Fibroblast of skin of left biceps (primary cell): ENCODE measurements at places on chromosomes 13 and 19.

- DNase-seq: no peak
These were observed 4.9 kb downstream of the ARHGEF1 start for GRCh38 chr19:41887711-41888382.

- peak; percentile 25 for DNase-seq
These were observed 72.2 kb downstream of the DHRS12 start for GRCh38 chr13:51731759-51732158.

- no peak for DNase-seq
These were observed 34.7 kb upstream of the CASP14 start for GRCh38 chr19:15014579-15014978.

- no peak for DNase-seq
These were observed 23.4 kb upstream of the TBC1D4 start for GRCh38 chr13:75505327-75505726.

DNA sequence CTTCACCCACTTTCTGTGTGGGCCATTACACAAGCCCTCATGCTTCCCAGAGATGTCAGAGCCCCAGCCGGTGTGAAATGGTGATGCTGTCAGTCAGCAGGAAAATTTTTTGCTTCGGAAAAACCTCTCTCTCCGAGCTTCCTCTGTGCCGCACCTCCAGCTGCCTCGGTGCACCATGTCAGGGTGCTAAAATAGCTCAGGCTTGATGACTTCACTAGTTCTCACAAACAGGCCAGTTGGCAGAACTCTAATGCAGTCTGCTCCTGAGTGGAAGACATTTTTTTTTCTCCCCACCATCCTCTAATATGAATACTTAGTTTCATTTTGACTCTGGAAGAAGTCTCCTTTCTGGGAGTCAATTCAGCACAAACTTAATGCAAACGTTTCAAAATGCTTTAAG lies 71.3 kb downstream of the KLF12 start:
- DNase-seq: no peak

DNA sequence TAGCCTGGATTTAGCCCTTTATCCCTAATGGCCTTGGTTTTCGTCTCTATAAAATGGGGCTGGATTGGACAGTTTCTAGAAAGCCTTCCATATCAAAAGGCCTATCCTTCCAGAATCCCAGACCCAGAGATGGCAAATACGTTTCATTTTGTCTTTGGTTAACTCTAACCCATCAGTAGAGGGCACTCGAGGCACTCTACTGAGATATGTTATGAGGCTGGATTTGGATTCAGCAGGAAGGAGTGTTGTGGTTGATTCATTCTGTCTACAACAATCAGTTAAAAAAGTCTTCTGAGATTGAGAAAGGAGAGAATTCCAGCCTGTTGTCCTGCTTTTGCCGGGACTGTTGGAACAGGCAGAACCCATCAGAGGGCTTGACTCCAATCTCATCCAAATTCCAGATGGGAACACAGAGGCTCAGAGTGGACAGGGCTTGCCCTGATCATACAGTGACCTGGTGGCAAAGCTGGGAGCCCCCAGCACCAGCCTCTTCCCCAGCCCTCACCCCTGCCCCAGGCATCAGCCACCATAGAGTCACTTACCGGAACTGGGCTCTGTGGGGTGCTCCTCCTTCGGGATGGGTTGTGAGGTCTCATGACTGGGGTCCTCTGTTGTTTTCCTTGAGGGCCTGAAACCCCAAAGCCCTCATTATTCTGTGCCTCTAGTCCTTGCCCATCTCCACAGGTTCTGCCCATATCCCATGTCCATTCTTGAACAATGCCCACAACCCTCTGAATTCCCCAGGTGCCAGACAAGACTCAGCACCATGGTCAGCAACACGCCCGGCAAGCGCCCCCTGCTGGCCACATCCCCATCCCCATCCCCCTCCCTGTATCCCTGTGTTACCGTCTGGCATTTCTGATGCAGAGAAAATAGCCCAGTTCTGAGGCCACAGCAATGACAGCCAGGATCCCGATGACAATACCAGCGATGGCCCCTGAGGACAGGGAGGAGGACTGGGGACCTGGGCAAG lies 12.3 kb upstream of the ZNF180 start:
- DNase-seq: peak; percentile 6

DNA sequence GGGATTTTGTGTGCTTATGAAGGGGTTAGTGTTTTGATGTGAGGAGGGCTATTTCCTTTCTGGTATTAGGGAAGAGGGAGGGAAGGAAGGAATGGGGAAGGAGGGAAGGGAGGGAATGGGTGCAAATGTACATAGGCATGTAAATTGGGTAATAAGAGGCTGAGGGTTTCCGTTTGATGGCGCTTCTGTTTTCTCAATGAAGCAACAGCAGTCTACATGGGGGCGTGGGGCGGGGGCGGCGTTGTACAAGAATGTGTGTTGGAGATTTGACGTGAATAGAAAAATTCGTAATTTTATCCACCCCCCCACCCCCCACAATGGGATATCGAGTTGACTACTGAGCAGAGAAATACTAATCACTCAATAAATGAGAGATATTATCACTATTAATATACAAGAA lies 52.5 kb downstream of the PDS5B start:
- no peak for DNase-seq

- DNase-seq: peak; percentile 26
These were observed 3.6 kb upstream of the MYO1F start for GRCh38 chr19:8580710-8581281.

GRCh38 chr13:95387733-95388207 lies 86.5 kb upstream of the ABCC4 start:
- DNase-seq: no peak

- DNase-seq: no peak
These were observed 121.9 kb upstream of the GJB6 start for GRCh38 chr13:20353973-20354372.

DNA sequence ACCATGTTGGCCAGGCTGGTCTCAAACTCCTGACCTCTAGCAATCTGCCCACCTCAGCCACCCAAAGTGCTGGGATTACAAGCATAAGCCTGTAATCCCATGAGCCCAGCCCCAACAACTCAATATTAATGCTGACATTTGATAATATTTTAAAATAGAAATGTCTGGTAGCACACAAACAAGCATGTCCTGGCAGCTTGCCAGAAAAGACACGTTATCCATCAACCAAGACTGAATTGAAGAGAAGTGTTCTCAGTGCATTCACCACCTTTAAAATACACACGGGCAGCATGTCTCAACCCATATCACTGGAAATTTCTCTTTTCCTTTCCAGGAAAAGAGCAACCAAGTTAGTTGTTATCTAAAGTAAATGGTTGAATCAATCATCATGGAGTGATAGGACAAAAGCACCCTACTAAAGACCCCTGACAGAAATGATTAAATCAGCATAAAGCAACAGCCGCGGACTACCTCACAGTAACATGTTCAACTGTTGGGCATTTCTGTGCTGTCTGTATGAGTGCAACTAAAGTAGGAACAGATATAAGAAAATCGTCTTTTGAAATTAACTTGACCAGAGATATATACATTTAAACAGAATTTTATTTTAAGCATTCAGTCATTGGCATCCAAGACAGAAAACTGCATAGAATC lies 25.0 kb downstream of the LHFPL6 start:
- no peak for DNase-seq
